ENCODE measurements at places on chromosomes 3 and 15.

DNA sequence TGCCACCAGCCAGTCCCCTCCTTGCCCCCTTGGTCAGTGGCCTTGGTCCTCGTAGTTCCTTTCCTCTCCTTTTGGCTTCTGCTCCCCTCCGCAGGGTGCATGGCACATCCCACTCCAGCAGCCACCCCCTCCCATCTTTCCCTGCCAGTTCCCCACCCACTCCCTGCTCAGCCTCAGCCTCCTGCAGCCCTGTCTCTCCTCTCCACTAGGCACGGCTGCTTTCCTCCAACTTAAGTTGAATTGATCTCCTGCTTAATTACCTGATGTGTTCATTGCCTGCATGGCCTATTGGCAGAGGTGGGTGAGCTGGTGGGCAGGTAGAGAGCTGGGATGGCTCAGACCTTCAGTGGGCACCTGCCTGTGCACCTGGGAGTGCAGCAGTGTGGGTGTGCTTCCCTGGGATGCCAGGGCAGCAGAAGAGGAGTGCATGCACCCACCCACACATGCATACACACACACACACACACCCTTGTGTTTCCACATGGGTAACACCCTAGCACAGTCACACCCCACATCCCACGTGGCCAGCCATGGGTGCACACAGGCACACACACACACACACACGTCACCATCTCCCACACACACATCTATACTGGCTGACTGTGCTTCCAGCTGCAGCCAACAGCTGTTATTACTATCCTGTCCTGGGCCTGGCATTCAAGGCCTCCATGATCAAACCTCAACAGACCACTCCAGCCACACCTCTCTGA lies 30.9 kb downstream of the C3orf18 start:
- DNase-seq: no peak

DNA sequence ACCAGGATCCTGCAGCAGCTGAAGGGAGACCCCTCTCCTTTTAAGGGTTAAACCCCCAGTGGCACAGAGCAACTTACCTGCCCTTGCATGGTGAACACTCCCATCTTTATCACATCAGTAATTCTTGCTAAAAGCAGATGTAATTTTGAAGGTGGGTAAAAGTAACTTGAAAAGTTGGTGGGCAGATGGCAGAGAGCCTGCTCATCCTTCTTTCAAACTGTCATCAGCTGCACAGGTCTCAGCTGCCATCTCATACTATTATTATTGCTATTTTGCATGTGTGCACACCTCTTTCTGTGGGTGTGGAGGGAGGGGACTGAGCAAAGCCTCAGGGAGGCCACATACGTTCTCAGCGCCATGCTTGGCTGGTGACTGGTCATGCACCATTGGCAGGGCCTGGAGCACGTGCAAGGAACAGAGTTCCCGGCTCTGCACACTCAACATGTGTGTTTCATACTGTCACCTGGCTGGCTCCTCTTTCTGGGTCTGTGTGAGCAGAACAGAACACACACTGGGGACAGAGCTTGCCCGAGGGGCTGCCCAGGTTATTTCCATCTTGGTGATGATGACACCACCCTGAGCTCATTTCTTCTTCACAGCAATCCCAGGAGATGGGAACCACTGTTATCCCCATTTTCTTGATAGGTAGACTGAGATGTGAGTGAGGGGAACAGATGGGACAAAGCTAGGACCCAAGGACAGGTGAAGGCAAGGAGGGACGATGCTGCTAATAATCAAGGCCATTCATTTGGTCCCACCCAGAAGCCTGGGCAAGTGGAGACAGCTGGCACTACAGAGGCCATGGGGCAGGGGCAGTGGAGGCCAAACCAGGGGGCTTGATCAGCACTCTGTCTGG lies 95.8 kb upstream of the KLF13 start:
- peak; percentile 25 for DNase-seq

GRCh38 chr15:74889390-74889882 lies 406 bp upstream of the MPI start:
- no peak for DNase-seq

DNA sequence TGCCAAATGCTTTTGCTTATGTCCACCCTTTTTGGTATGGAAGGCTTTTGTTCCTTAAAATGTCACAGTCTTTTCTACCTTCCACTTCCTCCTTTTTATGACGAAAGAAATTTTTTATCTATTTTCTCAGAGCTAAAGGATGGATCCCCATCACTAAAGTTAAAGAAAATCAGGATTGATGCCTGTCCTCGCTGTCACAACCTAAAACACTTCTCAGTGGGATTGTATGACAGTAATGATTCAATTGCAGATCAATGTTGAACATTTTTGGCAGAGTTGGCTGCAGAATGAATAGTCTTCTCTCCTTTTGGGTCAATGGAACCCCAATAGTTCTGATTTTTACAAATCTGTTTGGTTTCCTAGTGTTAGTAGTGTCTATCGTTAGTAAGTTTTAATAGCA lies 549.8 kb upstream of the ROBO2 start:
- no peak for DNase-seq

- no peak for DNase-seq
Observed at GRCh38 chr15:69652293-69652692, 199.7 kb downstream of the RPLP1 start.

GRCh38 chr3:53140847-53141845 lies 10.9 kb upstream of the RFT1 start:
- DNase-seq: no peak

GRCh38 chr3:176005564-176005963 lies 1146.4 kb downstream of the NAALADL2 start:
- DNase-seq: no peak

GRCh38 chr3:30258426-30259392 lies 347.7 kb upstream of the TGFBR2 start:
- DNase-seq: no peak

- DNase-seq: no peak
Observed at GRCh38 chr15:49870472-49870871, 248.6 kb downstream of the ATP8B4 start.

GRCh38 chr3:94241986-94242385 lies 179.1 kb downstream of the NSUN3 start:
- no peak for DNase-seq

GRCh38 chr3:40951636-40952035 lies 247.7 kb upstream of the CTNNB1 start:
- DNase-seq: no peak

- no peak for DNase-seq
Observed at GRCh38 chr3:27633224-27633545, 88.9 kb downstream of the EOMES start.

GRCh38 chr3:38039899-38040261 lies 872 bp downstream of the DLEC1 start:
- peak; percentile 13 for DNase-seq

DNA sequence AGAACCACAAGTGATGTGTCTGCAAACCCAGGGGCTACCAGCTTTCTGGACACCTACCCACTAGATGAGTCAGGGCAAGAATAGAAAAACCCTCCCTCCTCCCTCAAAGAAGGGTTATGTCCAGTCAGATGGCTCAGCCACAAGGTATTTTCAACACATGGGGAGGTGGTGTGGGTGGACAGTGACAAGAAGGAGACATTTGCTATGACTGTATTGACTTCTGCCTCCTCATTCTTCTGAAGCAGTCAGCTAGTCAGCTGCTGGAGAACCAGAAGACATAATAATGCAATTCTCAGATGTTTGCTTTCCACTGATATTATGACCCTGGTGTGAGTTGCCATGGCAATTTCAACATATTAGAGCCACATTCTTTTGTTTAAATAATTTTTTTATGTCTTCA lies 66.7 kb upstream of the GOLGA8B start:
- no peak for DNase-seq

DNA sequence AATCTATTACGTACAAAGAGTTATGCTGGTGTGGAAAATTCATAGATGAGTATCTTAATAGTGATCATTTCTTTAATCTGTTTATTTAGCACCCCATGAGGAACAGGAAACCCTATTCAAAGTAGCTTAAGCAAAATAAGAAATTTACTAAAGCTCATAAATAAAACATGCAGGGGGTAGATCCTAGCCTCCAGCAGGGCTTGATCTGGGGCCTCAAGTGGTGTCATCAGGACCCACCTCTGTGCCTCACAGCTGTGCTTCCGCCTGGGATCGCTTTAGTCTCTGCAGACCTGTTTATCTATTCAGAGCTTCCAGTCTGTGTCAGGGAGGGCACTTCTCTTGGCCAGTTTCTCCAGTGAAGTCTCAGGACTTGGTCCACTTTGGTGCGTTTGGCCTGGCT lies 171.0 kb upstream of the SLC24A5 start:
- no peak for DNase-seq

- no peak for DNase-seq
Observed at GRCh38 chr3:175729466-175729865, 870.3 kb downstream of the NAALADL2 start.

- DNase-seq: no peak
Observed at GRCh38 chr15:25418202-25418601, 20.6 kb downstream of the UBE3A start.

GRCh38 chr3:157789162-157789561 lies 285.9 kb upstream of the VEPH1 start:
- no peak for DNase-seq

DNA sequence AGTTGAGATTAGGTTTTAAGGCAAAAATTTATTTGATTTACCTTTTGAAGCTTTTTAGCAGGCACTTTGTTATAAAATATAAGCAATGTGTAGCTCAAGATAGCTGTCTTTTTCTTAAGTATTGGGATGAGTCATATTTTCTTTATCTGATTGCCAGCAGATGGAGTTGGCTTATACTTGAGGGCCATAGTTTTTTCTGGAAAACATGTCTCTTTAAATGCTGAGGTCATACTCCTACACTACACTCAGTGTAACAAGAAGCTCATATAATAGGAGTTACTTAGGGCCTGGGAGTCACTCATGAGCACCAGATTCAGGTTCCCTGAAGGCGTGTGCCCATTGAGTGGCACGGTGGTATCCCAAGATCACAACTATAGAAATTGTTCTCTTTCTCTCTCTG lies 579.8 kb downstream of the EDEM1 start:
- no peak for DNase-seq

GRCh38 chr3:161894657-161895056 lies 398.0 kb downstream of the OTOL1 start:
- no peak for DNase-seq

DNA sequence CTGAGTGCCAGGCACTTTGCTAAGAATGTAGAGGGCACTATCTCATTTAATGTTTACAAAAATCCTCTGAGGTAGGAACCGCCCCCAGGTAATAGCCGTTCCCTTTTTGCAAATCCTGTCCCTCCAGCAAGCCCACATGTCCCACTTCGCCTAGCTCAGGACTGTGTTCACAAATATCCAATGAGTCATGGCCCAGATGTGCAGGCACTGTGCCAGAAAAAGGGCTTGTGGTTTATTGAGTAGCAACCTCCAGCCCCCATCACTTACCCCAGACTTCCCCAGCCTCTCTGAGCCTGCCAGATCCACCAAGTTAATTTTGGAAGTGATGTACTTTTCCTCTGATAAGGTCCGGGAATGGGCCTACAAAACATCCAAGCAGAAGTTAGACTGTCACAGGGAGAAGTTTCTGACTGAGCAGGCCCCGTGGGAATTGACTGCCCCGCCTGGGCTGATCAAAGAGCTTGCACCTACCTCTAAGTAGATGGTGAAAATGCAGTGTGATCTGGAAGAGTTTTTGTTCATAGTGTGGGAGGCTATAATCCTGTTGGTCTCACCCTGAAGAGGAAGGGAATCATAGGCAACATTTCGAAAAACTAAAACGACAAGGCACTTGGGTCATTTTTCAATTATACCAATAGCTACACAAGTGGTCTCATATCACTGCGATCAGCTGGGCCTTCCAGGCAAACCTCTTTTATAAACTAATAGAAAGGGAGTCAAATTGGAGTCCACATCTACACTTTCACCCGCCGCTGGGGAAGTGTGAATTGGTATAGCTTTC lies 15.7 kb downstream of the KIF9 start:
- DNase-seq: no peak

GRCh38 chr15:41230650-41231421 lies at the start of the genes CHP1 and EXD1:
TSS of gene CHP1 (plus strand) at chr15:41231268. CDS start at chr15:41231383, 115 bp downstream.
TSS of gene EXD1 (minus strand) at chr15:41230757. CDS start at chr15:41226575, 4,182 bp downstream.
- peak; percentile 86 for DNase-seq

- DNase-seq: no peak
Observed at GRCh38 chr3:96731031-96731430, 83.4 kb upstream of the EPHA6 start.

GRCh38 chr3:86594838-86595237 lies 396.1 kb downstream of the VGLL3 start:
- DNase-seq: no peak

DNA sequence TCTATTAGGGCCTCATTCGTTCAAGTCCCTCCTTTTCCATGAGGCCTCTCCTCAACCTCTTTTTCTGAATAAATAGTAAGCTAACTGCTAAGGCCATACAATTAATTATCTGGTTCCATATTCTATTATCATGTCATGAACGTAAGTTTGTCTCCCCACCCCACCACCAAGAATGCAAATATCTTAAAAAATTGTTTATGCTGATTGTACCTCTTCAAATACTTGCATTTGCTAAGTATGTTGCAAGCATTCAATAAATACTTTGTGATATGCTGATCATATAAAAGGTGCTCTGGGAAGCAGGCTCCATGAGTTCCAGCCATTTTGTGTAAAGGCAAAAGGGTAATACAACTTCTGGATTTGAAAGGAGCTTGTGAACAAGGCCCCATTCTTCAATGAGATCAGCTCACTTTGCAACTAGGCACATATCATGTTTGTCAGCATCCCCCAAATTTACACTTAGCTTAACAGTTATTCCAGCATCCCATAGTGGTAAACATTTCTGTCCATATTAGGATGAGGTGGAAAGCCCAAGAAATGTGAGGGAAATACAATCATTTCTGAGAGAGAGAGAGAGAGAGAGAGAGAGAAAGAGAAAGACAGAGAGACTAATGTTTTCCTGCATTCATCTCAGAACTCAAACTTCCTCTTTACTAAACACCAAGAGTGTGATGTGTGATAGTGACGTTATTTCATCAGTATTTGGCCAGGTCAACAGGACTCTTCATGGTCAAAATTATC lies 33.2 kb downstream of the SLC12A8 start:
- DNase-seq: no peak

DNA sequence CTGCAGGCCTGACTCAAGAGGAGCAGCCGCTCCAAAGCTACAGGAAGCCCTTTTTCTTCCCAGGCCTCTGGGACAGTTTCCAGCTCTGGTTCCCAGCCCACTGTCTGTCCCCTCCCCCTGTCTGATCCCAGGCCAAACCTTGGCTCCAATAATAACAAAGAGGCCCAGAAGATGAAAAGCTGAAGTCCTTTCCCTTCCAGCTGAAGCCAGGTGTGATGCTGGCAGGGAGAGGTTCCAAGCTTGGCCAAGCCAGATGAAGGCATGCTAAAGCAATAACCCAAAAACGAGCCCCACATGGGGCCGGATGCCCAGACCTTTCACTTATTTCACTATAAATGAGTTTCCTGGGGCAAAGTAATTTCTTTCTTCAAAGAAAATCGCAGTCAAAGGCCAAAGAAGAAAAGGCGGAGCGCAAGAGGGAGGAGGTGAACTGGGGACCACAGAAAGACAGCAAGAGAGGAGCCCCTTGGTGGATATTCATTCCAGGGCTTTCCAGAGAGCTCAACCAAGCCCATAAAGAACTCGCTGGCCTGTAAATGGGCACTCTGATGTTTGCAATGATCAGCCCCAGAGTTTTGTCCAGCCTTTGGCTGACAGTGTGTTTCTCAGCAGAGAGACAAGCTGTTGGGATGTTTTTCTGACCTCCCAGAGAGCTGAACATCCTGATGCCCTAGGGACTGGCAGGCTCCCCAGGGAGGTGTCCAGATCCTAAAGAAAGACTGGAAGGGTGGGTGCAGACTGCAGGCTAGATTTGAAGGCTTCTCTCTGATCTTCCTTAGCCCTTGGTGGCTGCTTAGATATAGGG lies 157.6 kb downstream of the UACA start:
- DNase-seq: no peak
